ENCODE measurements at places on chromosomes 16 and 17.
A peak's percentile ranks its signal among the peaks of the same experiment; 100 is the strongest.

DNA sequence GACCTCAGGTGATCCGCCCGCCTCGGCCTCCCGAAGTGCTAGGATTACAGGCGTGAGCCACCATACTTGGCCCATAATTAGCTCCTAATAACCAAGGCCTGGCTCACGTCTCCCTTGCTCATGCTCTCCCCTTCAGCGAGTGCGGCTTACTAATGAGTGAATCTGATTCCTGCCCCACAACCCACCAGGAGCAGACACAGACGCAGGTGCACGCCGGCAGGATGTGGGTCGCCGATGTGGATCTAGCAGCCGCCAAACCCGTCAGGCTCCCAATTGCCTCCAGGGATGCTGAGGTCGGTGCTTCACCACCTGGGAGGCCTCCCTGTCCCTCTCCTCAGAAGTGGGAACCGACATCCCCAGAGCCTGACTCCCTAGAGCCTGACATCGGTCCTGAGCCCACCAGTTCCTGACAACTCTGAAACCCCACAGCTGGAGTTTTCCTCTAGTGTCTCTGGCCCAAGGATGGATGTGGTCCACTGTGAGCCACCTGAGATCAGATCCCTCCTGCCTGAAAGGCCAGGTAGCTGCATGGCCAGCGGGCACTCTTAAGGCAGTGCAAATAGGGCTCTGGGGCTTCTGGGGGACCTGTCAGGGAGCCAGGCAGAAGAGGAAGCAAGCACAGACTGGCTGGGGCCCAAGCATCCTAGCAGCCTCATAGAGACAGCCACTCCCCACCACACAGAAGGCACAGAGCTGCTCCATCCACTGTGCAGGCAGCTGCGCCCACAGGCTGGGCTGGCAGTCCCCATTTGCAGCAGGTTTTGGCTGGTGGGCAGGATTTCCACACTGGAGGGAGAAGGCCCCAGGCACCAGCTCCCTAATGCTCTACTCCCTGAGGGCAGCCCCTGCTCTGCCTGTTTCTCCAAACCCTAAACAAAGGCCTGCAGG, 10.8 kb downstream of the EXOC7 start:
- DNase-seq: no peak

DNA sequence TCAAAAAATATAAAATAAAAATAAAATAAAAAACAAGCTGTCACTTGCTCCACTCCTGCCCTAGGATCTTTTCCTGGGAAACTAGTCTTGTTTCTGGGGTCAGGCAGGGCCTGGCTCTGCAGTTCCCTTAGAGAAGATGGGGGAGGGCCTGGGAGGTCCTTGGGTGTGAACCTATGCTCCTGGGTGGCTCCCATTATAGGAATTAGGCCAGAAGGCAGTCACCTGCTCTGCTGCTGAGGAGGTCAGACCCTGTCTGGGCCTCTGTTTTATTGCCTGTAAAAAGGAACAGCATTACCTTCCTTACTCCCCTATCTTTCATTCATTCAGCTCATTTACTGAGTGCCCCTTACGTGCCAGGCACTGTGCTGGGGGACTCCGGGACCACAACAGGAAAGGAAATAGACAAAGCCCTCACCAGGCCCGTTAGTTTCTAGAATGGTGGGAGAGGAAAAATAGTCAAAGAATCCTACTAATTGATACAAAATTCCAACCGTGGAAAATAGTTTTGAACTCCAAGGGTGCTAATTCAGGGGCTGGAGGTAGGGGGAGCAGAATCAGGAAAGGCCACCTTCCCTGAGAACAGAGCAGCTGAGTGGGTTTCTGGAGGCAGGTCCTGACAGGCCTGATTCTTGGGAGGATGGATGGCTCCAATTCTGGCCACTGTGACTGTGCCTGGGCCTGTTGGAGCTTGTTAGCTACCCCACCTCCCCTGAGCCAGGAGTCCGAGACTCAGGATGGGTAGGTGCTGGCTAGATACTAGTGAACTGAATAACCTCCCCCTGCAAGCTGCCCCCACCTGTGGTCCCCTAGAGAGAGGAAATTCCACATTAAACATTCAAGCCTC, 1.3 kb upstream of the SLC46A1 start:
- no peak for DNase-seq

GRCh38 chr17:64028874-64029464, 8.5 kb upstream of the ICAM2 start:
- DNase-seq: peak; percentile 72

- no peak for DNase-seq
Observed at GRCh38 chr16:79664407-79664806, 63.9 kb upstream of the MAF start.

DNA sequence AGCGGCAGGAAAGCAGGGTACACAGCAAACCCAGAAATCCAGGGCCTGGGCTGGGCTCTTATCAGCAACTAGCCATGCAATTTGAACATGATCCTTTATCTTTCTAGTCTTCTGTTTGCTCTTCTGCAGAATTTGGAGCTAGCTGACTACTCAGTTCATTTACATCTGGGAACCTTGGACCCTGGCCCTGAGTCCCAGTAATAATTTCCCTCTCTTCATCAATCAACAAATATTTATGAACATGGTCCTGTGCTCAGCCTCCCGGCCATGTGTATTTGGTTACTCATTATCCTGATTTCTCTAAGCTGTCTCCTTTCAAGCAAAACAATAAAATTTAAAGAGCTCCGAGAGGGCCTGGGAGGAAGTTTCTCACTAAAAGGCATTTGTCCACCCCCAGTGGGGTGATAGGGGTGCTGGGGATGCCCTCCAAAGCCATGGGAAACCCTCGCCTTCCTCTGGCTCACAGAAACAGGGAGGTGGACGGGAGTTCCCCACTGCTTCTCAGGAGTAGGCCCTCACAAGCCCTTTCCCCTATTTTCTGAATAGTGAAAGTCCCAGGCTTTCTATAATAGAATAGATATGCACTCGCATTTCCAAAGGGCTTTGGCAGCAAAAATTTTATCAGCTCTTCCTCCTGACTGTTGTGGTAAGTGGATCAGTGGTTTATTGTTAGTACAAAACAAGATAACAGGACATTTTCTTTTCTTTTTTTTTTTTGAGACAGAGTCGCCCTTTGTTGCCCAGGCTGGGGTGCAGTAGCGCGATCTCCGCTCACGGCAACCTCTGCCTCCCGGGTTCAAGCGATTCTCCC, 6.9 kb upstream of the WDR59 start:
- DNase-seq: no peak

Measured in activated CD4-positive, alpha-beta T cell treated with anti-CD3 and anti-CD28 coated beads, Interleukin-2, amount 50 U/mL, for 4 hours (primary cell).